ENCODE measurements at places on chromosomes 7 and 10.

- no peak for DNase-seq
These were observed 146.7 kb downstream of the SEM1 start for GRCh38 chr7:96562966-96563365.

DNA sequence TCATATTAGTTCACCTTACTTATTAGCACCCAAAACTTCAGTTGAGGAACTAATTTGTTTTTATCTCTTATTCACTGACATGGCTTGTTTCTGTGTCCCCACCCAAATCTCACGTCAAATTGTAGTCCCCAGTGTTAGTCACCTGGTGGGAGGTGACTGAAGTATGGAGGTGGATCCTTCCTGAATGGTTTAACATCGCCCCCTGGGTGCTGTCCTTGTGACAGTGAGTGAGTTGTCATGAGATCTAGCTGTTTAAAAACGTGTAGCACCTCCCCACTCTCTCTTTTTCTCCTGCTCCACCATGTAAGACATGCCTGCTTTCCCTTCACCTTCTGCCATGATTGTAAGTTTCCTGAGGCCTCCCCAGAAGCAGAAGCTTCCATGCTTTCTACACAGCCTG, 75.0 kb upstream of the HECTD2 start:
- no peak for DNase-seq

GRCh38 chr10:71290331-71290730, 28.7 kb upstream of the SLC29A3 start:
- no peak for DNase-seq

DNA sequence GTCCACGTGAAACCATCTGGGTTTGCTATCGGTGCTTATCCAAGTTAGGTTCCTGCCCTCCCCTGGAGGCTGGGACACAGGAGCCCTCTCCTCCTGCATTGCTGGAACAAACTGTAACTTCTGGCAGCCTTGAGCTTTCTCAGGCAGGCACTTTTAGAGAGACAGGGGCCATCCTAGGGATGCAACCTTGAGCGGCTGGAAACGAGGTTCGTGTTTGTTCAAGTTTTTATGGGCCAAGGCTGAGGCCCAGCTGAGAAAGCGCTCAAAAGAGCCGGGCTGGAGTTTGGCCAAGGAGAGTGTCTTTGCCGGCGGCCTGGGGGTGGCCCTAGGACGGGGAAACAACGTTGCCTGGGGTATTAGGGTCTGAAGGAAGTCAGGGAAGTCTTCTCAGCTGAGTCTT, 5.5 kb upstream of the MMD2 start:
- DNase-seq: no peak

GRCh38 chr10:119896061-119896655, 3.6 kb downstream of the SEC23IP start:
- DNase-seq: no peak

GRCh38 chr10:13891128-13892000, 304.6 kb downstream of the PRPF18 start:
- DNase-seq: peak; percentile 74

GRCh38 chr7:75915416-75916156, 631 bp downstream of the POR start:
- no peak for DNase-seq

GRCh38 chr10:132036153-132036886, 29.4 kb upstream of the JAKMIP3 start:
- DNase-seq: peak; percentile 71

DNA sequence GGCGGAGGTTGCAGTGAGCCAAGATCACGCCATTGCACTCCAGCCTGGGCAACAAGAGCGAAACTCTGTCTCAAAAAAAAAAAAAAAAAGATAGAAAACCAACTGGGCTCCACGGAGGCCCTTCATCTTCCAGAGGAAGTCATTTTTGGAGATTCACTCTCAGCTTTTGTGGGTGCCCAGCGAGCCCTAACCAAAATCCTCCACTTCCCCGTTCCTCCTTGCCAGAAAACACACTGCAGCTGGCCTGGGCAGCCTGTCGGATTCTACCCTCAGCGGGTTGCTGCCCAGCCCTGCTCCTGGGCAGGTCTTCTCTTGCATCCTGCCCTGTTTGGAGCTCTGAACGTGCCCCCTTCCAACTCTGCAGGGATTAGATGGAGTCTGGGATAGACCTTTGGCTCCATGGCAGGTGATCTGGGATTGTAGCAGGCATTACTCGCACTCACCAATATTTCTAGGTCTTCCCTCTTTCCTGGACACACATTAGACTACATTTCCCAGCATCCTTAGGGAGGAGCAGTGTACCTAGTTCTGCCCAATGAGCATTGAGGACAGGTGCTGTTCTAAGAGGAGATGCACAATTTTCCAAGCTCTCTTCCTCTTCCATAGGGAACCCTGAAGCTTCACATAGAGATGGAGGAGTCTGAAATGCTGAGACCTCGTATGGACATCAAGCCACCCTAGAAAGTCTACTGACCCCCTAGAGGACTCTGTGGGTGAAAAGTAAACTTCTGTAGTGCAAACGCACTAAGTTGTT, 4.6 kb downstream of the GRID2IP start:
- DNase-seq: no peak

DNA sequence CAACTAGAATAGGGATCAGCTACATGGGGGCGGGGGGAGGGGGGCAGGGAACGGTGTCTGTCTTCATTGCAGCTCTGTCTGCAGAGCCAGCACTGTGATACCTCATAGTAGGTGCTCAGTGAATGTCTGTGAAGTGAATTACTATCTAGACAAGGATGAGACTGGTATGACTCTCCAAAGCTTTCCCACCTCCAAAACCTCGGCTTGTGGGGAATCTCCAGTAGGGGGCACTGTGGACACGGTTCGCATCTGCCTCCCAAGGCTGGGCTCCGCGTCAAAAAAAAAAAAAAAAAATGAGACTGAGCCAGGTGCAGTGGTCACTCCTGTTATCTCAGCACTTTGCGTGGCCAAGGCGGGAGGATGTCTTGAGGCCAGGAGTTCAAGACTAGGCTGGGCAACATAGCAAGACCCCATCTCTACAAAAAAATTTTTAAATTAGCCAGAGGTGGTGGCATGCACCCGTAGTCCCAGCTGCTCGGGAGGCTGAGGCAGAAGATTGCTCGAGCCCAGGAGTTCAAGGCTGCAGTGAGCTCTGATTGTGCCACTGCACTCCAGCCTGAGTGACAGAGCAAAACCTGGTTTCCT, 9.6 kb downstream of the TRIM56 start:
- DNase-seq: peak; percentile 77

GRCh38 chr10:19983880-19984565, 167.8 kb downstream of the PLXDC2 start:
- no peak for DNase-seq

DNA sequence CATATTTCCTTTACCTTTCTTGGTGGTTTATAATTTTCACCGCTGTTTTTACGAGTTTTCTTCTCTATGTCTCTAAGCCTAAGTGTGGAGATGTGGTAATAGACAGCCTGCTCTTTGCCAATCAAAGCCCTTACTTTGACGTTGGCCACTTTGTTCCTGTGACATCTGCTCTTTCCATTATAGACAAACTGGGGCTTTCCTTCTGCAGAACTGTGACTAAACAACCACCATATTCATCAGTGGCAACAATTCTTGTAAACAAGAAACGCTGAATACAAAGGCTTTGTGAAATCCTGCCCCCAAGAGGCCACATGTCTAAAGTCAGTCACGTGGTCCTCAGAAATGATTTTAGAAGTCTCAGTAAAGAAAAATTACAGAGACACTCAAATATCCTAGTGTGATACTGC, 59.6 kb upstream of the CAPZA2 start:
- DNase-seq: no peak

DNA sequence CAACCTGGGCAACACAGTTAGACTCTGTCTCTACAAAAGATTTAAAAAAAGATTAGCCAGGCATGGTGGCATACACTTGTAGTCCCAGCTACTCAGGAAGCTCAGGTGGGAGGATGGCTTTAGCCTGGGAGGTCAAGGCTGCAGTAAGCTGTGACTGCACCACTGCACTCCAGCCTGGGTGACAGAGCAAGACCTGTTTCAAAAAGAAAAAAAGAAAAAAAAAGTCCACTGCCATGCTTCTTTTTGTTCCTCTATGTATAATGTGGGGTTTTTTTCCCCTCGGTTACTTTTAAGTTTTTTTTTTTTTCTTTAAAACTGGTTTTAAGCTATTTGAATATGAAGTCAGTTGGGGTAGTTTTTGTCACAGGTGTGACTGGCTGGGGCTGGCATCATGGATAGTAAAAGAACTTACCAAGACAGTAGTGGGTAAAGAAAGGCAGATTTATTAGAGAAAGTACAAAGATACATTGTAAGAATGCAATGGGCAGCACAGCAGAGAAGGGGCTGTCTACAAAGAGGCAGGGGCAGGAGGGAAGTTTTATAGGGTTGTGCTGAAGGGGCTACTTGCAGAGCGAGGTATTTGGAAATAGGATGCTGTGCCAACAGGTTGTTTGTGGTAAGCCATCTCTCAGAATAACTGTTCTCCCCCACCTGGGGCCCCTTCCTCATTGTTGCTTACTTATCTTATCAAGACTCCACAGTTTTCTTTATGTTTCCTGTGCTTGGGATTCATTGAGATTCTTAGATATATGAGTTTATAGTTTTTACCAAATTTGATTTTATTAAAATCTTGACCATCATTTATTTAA, 177.3 kb downstream of the PHTF2 start:
- DNase-seq: no peak

All from islet precursor cell (in vitro differentiated cells).